ENCODE measurements at places on chromosomes 2 and 18. TPM values are rescaled to one million over a fixed set of nuclear protein-coding genes. Genes with fewer than 3 reads are reported as not detected.

TMEM37 gene
- total RNA-seq, result 2.8 TPM

TLX2 gene
- not detected for total RNA-seq

LGALSL gene
- total RNA-seq, result 4.2 TPM

SRD5A2 gene
- not detected for total RNA-seq

HOXD13 gene
- not detected for total RNA-seq

B4GALT6 gene
- total RNA-seq, result 7.4 TPM

EVX2 gene
- total RNA-seq, result not detected

- DNase-seq, result no peak
These were observed 379.6 kb downstream of the FBXO15 start for GRCh38 chr18:73768043-73768442.

GRCh38 chr18:64720781-64721464 lies 572.0 kb upstream of the LINC00305 start:
- peak; percentile 37 for DNase-seq

GRCh38 chr18:72391951-72392350 lies 152.2 kb downstream of the CBLN2 start:
- no peak for DNase-seq

DNA sequence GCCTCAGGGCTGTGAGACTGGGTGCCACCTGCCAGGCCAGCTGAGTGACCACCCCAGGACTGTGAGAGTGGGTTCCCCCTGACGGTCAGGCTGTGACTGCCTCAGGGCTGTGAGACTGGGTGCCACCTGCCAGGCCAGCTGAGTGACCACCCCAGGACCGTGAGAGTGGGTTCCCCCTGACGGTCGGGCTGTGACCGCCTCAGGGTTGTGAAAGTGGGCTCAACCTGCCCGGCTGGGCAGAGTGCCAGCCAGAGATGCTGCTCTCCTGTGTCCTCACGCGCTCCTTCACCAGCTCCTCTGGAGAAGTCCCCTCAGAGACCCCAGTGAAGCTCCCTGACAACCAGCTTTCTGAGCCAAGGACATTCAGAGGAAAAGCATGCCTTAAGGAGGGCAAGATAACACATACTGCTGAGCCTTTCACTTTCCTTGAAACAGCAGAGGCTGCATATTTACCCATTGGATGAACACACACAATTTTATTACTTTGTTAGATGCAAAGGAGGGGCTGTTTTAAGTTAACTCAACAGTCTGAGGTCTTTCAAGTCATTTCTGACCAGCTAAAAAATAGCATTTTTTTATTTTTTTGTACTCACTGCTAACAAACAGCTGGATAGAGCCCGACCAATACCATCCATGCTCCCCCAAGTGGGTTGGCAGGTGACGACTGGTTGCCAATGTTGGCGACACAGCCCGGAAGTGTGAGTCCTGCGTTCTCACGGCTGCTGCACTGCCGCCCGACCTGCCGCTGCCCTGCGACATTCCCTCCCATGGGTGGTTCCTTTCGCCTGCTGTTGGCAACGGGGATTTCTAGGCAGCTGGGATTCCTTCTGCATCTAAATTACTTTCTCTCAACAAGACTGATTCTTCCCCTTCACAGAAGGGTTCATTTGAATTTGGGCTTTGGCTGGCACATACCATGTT lies 70.7 kb downstream of the NDUFA10 start:
- DNase-seq, result peak; percentile 43

DNA sequence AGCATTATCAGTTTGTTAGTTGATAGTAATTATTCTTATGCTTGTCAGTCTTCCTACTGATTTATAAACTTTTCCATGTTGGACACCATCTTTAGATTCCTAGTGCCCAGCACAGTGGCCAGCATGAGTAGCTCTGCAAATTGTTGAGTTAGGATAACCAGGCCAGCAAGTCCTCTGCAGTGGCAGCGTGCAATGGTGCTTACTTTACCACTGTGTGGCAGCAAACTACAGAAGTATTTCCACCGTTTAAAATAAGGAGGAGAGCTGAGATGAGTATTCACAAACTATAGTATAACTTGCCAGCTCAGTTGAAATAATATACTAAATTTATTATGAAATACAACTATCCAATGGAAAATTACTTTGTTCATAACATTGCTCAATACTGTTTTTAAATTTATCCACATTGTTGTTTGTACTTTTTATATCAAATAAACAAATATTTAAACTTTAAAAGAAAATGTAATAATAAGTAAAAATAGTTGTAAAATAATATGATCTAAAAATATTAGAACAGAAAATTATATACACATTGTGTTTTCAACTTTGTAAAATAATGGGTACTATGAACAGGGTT lies 9.3 kb upstream of the THADA start:
- no peak for DNase-seq

DNA sequence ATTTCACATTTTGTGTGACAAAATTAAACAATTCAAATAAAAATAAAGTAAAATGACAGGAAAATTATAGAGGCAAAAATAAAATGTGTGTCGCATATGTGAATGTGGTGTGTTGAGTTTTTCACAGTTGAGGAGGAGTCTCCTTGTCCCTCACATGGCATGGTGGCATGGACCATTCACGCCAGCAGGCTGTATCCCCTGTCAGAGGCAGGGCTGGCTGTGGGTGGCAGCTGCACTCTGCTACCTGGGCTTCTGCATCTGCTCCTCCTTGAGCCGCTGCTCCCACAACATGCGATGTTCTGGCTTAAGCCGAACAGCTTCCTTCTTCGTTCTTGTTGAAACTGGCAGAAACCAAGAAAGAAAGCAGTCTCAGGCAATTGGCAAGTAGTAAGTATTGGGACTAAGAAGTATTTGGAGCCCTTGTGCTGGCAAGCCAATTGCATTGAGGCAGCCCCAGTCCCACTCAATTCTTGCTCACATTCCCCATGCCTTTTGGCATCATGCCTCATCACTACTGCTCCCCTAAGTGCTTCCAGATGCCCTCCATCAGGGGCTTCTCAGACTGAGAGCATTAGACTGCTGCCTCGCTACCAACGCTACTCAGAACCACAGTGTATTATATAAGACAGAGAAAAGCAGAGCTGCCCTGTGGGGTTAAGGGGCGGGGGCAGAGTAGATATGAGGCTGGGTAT lies 177.9 kb upstream of the NABP1 start:
- no peak for DNase-seq

- DNase-seq, result no peak
These were observed 624.7 kb downstream of the TDRD15 start for GRCh38 chr2:21748501-21748900.

DNA sequence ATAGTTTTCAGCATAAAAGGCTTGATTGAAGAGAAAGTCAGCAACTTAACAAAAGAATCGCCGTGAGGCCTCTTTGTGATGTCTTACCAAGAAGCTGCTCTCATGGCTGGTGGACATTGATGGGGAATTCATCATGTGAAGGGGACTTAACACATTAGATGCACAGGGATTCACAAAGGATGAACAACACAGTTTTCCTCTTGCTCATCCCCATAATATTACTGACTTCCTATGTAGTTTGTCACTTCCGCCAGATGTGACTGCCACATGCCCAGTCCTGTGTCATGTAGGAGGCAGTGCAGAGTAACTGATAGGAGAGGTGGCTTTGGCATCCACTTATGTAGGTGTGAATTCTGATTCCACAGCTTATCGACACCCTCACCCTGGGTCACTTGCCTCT lies 232.6 kb upstream of the LYPD1 start:
- DNase-seq, result no peak

DNA sequence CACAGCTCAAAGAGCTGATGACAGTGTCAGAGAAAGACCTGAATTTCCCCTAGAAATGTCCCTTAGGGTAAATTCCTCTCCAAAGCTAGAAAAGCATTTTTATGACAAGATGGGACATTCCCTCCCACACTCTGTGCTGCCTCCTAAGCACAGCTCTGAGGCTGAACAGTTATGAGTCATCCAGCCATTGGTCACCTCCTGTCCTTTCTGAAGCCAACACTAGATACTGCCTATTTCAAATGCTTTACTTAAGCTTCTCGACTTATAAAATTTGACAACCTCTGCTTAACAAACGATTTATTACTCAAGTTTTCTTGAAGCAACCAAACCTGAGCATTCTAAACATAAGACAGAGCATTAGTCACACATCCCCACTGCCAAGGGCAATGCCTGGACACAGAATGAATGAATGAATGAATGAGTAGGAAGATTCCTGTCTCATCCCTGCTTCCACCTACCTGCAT lies 35.4 kb downstream of the B4GALT6 start:
- no peak for DNase-seq

- DNase-seq, result no peak
These were observed 16.4 kb upstream of the XPO1 start for GRCh38 chr2:61554604-61555003.

DNA sequence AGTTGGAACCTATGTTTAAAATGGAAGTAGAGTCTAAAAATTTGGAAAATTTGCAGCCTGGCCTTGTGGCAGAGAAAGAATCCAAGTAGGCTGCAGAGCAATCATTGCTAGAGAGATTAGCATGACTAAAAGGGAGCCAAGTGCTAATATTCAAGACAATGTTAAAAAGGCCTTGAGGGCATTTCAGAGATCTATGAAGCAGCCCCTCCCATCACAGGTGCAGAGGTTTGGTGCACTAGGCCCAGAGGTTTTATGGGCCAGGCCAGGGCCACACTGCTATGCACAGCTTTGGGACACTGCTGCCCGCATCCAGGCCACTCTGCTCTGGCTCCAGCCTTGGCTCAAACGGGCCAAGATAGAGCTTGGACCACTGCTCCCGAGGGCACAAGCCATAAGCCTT lies 6.7 kb upstream of the IL1A start:
- DNase-seq, result no peak

Data from Right ventricle myocardium superior (tissue), 1 donor.